ENCODE measurements at places on chromosomes 1 and 21.

GRCh38 chr1:4292861-4293260, 361.5 kb upstream of the AJAP1 start:
- no peaks in the 10 kb centered on the region for H3K27me3 ChIP-seq
- no peaks in the 10 kb centered on the region for H3K36me3 ChIP-seq
- no peaks in the 10 kb centered on the region for H3K4me1 ChIP-seq

DNA sequence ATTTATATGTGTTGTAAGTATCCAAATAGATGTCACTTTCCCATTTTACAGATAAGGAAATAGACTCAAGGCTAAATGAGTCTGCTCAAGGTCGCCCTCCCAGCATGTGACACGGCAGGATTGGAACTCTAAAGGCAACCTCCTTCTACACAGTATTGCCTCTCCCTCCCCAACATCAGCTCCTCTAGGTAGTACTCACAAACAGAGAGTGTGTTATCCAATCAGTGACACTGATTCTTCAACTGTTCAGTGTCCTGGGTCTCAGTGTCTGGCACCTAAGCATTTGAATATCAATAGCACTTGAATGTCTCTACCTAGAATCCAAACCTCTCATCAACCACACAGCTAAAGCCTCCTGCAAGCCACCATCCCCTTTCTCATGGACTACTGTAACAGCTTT, 87.1 kb downstream of the DAB1 start:
- no peak overlapping the region for H3K4me3 ChIP-seq
- H3K36me3 ChIP-seq, result no peaks in the 10 kb centered on the region
- no peak overlapping the region for H3K27ac ChIP-seq
- H3K27me3 ChIP-seq, result no peaks in the 10 kb centered on the region
- no peak for DNase-seq

- peaks cover 21% of the 10 kb centered on the region for H3K4me1 ChIP-seq
- no peak overlapping the region for H3K27ac ChIP-seq
These were observed 2.9 kb upstream of the OLIG1 start for GRCh38 chr21:33067043-33067442.

- no peaks in the 10 kb centered on the region for H3K36me3 ChIP-seq
- no peaks in the 10 kb centered on the region for H3K4me1 ChIP-seq
- H3K27ac ChIP-seq, result no peak overlapping the region
- no peak overlapping the region for H3K4me3 ChIP-seq
These were observed 8.3 kb downstream of the ACTRT2 start for GRCh38 chr1:3029481-3029961.

DNA sequence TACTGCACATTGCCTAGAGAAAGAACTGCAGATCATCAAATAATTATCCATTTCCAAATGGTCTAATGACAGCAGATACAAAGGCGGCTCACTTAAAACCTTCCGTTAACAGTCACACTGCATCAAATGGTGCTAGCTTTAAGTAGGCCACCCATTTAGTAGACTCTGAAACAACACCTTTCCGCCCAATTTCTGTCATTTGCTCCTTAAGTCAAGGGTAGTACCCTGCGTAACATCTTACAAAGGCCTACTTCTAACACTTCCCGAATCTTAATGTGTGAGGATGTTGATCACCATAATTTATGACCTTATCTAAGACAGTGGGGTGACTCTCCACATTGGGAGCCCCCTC, 692 bp upstream of the RALGPS2 start:
- no peak for DNase-seq
- no peaks in the 10 kb centered on the region for H3K4me1 ChIP-seq
- no peaks in the 10 kb centered on the region for H3K36me3 ChIP-seq
- no peaks in the 10 kb centered on the region for H3K27me3 ChIP-seq
